NB4 (cell line): ENCODE measurements at places on chromosomes 7 and 10.
A peak's percentile ranks its signal among the peaks of the same experiment; 100 is the strongest.

- peak; percentile 99 for DNase-seq
Measured at GRCh38 chr10:80187465-80188409, 17.6 kb downstream of the ANXA11 start.

DNA sequence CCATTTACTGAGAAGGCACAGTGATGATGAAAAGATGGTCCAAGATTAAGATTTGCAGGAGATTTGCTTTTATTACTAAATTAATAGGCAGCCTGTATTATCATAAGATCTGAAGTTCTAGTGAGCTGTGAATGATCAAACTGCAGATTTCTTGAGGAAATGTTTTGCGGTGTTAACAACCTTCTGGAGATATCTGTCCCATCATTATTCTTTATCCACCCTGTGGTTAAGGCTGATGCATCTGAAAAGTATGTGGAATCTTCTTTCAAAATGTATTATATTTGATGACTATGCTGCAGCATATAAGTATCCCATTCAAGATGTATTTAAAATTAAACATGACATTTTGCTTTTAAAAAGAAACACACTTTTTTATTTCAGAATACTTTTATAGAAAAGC is 150.3 kb downstream of the POLR1F start:
- DNase-seq = no peak

DNA sequence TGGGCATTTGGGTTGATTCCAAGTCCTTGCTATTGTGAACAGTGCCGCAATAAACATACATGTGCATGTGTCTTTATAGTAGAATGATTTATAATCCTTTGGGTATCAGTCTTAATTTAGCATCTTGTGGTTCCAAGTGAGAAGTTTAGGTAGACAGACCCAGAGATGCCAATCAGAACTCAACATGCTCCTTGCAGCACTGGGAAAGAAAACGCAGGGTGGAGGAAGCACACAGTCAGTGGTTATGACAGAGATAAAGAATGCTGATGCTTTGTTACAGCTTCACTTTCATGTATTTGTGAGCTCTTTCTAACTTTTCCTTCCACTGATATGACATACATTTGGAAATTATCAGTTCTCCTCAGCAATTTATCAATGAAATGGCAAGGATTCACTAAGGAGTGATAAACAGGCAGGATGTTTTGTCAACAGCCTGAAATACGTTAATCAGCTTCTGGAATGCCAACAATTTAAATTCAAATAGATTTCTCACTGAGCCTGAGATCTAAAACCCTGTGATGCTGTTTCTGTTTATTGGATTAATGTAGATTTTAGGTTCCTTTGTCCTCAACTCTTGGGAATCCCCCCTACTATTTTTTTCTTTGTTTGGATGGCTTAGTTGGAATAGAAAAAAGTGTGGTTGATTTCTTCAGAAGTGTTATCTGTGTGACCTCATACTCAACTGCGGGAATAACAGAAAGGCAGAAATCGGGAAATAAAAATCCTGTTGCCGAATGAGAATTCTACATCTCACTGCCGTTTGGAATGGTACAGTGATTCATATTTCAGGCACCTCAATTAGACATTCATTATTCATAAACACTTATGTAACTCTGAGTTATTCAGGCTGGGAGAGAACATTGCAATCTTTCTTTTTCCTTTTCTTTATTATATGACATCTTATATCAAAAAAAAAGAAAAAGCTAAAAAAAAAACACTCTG is 675.0 kb downstream of the CNTNAP2 start:
- no peak for DNase-seq

GRCh38 chr7:24896031-24896501 is 83.9 kb downstream of the OSBPL3 start:
- no peak for DNase-seq

DNA sequence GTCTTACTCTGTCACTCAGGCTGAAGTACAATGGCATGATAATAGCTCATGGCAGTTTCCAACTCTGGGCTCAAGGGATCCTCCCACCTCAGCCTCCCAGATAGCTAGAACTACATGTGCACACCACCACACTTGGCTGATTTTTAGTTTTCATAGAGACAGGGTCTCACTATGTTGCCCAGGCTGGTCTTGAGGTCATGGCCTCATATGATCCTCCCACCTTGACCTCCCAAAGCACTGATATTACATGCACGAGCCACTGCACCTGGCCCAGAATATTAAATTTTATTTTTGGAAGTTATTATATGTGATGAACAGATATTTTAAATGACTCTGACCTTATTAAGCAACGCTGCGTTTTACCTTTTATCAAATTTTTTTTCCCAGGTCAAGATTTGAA is 94.4 kb downstream of the PODXL start:
- no peak for DNase-seq

DNA sequence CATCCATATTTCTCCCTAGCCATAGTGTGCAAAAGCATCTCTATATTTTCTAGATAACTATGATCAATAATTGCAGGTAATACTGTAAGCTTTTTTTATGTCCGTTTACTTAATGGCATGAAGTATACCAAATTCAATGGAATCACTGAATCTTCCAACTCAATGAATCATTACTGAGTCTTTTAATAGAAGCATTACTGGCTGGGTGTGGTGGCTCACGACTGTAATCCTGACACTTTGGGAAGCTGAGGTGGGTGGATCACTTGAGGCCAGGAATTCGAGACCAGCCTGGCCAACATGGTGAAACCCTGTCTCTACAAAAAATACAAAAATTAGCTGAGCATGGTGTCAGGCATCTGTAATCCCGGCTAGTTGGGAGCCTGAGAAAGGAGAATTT is 372.5 kb downstream of the BMPER start:
- DNase-seq = no peak

DNA sequence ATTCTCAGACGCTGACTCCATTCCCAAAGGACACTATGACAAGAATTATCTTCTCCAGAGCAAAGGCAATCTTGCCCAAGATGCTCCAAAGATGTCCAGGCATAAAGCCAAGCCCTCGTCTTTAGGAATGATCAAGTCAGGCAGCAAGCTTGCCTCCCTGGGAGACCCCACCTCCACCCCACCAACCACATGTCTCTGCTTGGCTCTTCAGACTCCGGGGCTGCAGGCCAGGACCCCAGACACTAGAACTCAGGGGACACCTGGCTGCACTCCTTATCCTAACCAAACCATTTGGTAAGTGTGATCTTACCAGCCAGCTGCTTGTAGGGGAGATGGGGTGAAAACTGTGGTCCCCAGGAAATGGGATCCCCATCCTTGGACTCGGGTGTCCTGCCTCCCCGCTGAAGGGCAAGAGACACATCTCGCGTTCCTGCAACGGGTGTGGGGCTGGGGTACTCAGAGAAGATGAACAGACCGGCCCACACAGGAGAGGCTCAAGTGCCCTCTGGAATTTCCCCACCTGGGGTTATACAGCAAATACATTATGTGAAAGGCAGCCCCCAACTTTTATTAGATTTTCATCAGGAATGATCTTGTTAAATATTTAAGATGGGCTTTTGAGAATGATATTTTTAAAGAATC is 55.7 kb downstream of the INSIG1 start:
- DNase-seq = no peak
